ENCODE measurements at places on chromosomes 2 and 18.

DNA sequence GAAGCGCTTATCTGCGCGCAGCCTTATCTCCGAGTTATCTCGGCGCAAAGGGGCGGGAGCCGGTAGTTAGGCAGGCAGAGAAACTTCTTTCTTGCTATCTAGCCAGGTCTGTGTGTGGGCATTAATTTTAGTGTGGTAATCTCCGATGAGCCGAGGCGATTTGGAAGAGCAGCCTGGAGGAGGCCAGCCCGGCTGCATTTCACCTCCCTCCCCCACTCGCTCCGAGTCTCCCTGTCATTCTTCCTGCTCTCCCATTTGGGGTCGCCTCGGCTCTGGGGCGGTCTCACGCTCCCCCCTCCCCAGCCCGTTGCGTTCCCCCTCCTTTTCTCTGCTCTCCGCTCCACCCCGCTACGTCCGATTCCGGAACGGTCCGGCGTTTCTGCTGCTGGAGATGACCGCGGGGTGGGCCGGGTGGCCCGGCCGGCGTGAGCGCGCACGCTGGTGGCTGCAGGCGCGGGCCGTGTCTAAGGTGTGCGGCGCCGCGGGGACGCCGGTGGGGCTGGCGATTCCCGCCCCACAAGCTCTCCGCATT, 566 bp downstream of the GATA6 start:
- no peak for DNase-seq

DNA sequence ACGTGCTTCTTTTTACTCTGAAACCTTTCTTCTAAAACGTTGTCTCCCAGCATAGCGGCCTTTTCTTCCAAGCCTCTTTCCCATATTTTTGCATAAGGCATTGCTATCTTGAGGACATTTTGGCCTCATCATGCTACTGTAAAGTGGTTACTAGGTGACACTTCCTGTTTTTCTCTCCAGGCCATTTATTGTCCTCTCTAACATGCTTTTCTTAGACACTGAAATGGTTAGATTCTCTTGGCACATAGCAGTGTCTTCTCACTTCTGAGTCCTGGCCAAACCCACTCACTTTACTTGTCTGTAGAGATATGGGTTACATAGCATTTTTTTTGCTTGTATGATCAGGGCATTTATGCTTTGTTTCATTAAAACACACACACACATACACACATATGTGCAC, 50.1 kb upstream of the KCNH7 start:
- no peak for DNase-seq

DNA sequence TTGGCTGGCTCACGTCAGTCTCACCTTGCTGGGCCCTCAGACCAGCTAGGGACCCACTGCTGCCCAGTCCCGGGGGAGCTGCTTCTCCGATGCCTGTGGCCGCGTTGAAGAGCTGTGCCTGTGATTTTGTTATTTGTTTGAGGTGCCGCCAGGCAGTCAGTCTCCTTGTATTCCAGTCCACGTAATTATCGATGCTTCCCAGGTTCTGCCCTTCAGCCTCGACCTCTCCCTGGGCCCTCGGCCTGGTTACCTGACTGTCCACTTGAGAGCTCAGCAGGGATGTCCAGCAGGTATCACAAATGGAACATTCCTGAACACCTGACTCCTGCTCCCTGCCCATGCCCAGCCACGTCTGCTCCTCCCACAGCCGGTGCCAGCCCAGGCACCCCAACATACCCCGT, 195.9 kb upstream of the HS6ST1 start:
- no peak for DNase-seq

- DNase-seq: no peak
These were observed 317.9 kb upstream of the TANK start for GRCh38 chr2:160842286-160842685.

DNA sequence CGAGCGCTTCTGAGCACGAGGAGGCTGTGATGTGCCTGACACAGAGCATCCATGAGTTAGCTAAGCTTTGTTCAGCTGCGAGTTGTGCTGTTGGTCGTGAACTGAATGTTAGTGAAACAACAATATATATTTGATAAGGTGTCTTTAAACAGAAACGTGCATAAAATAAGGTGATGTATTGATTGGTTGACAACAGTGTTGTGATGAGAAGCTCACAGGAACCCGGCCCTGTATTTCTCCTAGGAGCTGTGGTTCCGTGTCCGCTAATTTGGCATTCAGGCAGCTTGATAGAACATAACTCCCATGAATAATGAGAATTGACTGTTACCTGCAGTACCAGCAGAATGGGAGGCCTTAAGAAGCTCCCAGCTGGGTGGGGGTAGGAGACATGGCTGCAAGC, 146.4 kb upstream of the MYCN start:
- no peak for DNase-seq

DNA sequence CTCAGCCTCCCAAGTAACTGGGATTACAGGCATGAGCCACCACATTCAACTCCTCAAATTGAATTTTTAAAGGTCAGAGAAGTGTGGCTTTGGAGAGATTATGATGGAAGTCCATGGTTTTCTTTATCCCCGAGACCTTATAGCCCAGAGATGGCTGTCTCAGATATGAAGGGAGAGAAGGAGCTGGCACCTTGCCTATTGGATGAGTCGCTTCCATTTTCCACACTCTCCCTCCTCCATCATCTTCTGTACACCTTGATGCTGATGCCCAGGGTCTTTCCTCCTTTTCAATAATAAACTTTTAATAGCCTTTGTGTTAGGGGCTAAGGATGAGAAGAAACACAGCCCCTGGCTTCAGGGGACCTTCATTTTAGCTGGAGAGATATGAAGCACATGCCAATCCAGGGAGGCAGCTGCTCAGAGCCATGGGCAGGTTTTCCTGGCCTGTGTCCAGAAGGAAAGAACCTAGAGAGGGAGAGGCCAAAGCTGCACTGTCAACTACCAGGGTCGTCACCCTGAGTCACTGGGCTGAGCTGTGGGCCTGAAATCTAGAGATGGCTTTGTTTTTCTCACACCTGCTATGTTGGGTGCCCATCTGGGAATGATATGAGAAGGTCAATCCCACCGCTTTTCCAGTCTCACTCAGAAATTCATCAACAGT, 146.0 kb upstream of the SERTAD2 start:
- no peak for DNase-seq

Data from DMS 273 treated with DMSO at 0.1 percent for 48 hours (cell line).